Activated CD4-positive, alpha-beta T cell treated with anti-CD3 and anti-CD28 coated beads, Interleukin-2, amount 10 ng/mL, durations not matched to agents 7 days and 5 days (primary cell): ENCODE measurements at places on chromosomes 3 and 15. TPM values are rescaled to one million over a fixed set of nuclear protein-coding genes. Genes with fewer than 3 reads are reported as not detected.

- H3K36me3 ChIP-seq, result no peaks in the 10 kb centered on the region
- no peak for DNase-seq
- H3K4me1 ChIP-seq, result no peaks in the 10 kb centered on the region
- H3K27ac ChIP-seq, result no peak overlapping the region
- H3K4me3 ChIP-seq, result no peak overlapping the region
Measured at GRCh38 chr3:170714562-170715535, 129.0 kb upstream of the SLC7A14 start.

DNA sequence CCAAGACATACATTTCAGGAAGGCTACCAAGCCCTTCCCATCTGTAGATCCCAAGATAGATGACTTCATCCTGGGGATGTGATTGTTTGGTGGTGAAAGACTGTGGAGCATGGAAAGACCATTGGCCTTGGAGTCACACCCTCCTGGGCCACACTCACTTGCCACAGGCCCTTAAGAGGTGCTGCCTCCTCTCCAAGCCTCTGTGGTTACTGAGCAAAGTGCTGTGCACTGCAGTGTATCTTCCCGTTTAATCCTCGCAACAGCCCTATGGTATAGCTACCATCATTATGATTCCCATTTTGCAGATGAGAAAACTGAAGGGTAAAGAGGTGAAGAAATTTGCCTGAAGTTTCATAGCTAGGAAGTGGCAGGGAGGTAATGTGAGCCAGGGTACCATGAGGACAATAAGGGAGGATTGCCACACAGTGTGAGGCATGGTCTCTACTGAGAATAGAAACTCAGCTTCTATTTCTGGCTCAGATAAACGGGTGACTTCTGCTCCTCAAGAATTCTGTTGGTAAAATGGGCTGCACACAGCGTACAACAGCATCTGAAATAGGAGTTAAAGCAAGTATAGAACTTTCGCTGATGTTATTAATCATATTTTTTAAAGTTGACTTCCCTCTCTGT lies 23.9 kb upstream of the RHO start:
- no peaks in the 10 kb centered on the region for H3K36me3 ChIP-seq
- DNase-seq, result no peak
- H3K27ac ChIP-seq, result no peak overlapping the region
- no peaks in the 10 kb centered on the region for H3K27me3 ChIP-seq
- no peaks in the 10 kb centered on the region for H3K4me1 ChIP-seq
- H3K4me3 ChIP-seq, result no peak overlapping the region

GRCh38 chr3:171718493-171719185 lies 91.6 kb downstream of the PLD1 start:
- no peaks in the 10 kb centered on the region for H3K36me3 ChIP-seq
- H3K4me1 ChIP-seq, result no peaks in the 10 kb centered on the region
- H3K27ac ChIP-seq, result no peak overlapping the region
- no peak overlapping the region for H3K4me3 ChIP-seq
- peaks cover 7% of the 10 kb centered on the region for H3K27me3 ChIP-seq
- DNase-seq, result no peak

DNA sequence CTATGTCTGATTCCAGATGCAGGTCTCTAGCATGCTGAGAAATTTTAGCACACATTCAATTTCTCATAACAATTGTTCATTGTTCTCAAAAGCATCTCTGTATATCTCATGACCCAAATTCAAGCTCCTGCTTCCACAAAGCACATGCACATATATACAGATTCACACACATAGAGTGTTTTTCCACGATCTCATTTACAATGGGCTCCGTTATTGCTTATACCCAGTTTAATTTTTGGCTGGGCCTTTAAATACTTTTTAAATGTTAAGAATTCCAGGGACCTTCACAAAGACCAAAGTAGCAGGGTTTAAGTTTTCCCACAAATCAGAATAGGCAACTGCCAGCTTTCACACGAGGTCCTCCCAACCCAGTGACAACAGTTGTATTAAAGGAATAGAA lies 333.5 kb upstream of the SEMA6D start:
- no peak for DNase-seq
- no peaks in the 10 kb centered on the region for H3K36me3 ChIP-seq
- H3K27me3 ChIP-seq, result no peaks in the 10 kb centered on the region
- H3K27ac ChIP-seq, result no peak overlapping the region
- H3K4me1 ChIP-seq, result no peaks in the 10 kb centered on the region

DNA sequence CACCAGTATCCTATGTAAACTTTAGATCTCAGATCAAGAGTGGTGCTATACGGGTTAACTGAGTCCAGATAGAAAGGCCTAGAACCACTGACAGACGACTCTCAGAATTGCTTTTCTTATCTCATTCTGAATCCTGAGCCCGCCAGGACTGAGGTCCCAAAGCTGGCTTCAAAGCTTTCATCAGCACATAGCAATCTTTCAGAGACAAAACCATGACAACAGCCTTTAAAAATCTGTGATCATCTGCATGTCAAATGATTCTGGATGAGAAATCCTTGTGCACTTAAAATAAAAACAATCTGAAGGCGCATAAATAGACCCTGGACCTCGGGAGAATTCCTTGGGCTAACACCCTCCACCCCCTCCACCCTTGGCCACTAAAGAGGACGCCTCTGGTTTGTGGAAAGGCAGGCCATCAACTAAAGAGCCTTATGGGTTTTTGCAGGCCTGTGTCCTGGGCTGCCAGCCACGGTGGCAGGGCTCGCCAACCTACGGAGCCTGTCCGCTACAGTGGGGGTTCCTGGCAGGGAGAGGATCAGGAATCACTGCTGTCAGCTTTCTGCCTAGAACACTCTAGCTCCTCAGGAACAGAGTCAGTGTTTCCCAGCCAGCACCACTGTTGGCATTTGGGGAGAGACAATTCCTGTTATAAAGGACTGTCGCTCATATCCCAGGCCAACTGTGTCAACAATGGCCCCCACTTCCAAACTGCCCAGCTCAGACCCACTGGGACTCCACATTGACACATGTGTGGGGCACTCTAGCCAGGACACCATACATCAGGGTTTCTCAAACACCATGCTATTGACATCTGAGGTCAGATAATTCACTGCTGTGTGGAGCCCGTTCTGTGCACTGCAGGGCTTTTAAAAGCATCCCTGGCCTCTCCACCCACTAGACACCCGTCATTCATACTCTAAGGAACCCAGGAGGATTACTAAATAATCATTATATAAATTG lies 20.2 kb downstream of the TLE3 start:
- DNase-seq, result no peak
- peaks cover 13% of the 10 kb centered on the region for H3K4me1 ChIP-seq
- H3K36me3 ChIP-seq, result peaks cover 73% of the 10 kb centered on the region
- H3K27me3 ChIP-seq, result no peaks in the 10 kb centered on the region
- H3K27ac ChIP-seq, result no peak overlapping the region

Gene MOBP
- not detected for total RNA-seq
